ENCODE measurements at places on chromosomes 1 and 21. TPM values are rescaled to one million over a fixed set of nuclear protein-coding genes. Genes with fewer than 3 reads are reported as not detected.

- no peak overlapping the region for H3K27ac ChIP-seq
- H3K4me1 ChIP-seq, result no peaks in the 10 kb centered on the region
- no peak overlapping the region for H3K4me3 ChIP-seq
- no peaks in the 10 kb centered on the region for H3K36me3 ChIP-seq
- no peak for DNase-seq
- H3K27me3 ChIP-seq, result peaks cover 9% of the 10 kb centered on the region
Measured at GRCh38 chr21:41075656-41076055, 92.3 kb upstream of the BACE2 start.

The CHIT1 gene
- total RNA-seq, result 4.7 TPM

The DCST1 gene
- total RNA-seq, result not detected

DNA sequence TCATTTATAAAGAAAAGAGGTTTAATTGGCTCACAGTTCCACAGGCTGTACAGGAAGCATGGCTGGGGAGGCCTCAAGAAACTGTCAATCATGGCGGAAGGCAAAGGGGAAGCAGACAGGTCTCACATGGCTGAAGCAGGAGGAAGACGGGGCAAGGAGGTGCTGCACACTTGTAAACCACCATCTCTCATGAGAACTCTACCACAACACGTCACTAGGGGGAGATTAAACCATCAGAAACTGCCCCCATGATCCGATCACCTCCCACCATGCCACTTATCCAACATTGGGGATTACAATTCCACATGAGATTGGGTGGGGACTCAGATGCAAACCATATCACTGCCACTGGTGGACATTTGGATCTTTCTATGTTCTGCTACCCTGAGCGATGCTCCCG is 351.4 kb downstream of the NPHP4 start:
- H3K36me3 ChIP-seq, result peaks cover 1% of the 10 kb centered on the region
- H3K27me3 ChIP-seq, result peaks cover 13% of the 10 kb centered on the region
- H3K4me1 ChIP-seq, result no peaks in the 10 kb centered on the region
- DNase-seq, result no peak
- H3K27ac ChIP-seq, result no peak overlapping the region

GRCh38 chr1:150720703-150721102 is at the start of gene HORMAD1:
Gene HORMAD1 (minus strand): TSS chr1:150720895. CDS start chr1:150719505, 1,390 bp downstream.
- H3K4me3 ChIP-seq, result no peak within 1 kb of the TSS
- no peaks in the 10 kb centered on the region for H3K4me1 ChIP-seq
- no peak for DNase-seq
- no peaks in the 10 kb centered on the region for H3K36me3 ChIP-seq
- peaks cover 5% of the 10 kb centered on the region for H3K27me3 ChIP-seq
- no peak within 1 kb of the TSS for H3K27ac ChIP-seq

DNA sequence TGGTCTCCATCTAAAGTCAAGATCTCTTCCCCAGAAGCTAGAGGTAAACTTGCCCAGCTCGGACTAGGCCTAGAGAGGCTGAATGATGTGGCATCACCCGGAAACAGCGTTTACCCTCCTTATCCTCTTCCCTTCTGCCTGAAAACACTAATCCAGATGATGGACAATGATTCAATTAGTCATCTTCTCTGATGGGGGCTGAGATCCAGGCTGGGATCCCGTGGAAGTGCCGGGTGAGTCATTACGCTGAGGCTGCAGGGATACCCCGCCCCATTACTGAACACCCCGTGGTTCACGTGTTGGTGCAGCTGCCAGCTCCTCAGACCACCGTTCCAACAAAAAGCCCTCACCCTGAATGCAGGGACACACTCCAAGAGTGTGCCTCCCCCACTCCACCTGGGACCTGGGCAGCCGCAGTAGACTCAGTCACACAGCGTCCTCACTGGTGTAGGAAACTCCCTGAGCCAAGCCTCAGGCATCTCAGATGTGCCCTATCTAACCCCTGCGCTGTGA is 2.0 kb downstream of the S100A6 start:
- DNase-seq, result no peak
- peaks cover 67% of the 10 kb centered on the region for H3K4me1 ChIP-seq
- no peaks in the 10 kb centered on the region for H3K27me3 ChIP-seq
- H3K4me3 ChIP-seq, result peak overlapping the region; percentile 95

- H3K27ac ChIP-seq, result no peak overlapping the region
- peaks cover 54% of the 10 kb centered on the region for H3K27me3 ChIP-seq
- H3K4me3 ChIP-seq, result no peak overlapping the region
- DNase-seq, result no peak
- H3K36me3 ChIP-seq, result no peaks in the 10 kb centered on the region
- H3K4me1 ChIP-seq, result peaks cover 5% of the 10 kb centered on the region
Measured at GRCh38 chr1:162939035-162939434, 78.1 kb upstream of the CCDC190 start.

DNA sequence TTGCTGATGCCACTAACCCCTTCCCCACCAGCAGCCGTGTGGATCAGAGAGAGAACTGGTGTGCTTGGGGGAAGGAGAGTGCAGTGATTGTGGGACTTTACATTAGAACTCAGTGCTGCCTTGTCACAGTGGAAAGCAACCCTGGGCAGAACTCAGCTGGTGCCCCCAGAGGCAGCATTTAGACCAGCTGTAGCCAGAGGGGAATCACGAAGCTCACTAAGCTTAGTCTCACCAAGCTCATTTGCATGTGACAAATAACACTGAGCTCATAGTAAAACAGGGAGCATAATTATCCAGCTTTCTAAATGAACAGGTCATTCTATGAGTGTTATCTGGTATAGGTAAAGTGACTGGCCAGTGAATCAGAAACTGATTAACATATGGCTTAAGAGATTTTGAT is 9.8 kb upstream of the SMAP2 start:
- H3K27ac ChIP-seq, result peak overlapping the region; percentile 41
- DNase-seq, result peak; percentile 64

DNA sequence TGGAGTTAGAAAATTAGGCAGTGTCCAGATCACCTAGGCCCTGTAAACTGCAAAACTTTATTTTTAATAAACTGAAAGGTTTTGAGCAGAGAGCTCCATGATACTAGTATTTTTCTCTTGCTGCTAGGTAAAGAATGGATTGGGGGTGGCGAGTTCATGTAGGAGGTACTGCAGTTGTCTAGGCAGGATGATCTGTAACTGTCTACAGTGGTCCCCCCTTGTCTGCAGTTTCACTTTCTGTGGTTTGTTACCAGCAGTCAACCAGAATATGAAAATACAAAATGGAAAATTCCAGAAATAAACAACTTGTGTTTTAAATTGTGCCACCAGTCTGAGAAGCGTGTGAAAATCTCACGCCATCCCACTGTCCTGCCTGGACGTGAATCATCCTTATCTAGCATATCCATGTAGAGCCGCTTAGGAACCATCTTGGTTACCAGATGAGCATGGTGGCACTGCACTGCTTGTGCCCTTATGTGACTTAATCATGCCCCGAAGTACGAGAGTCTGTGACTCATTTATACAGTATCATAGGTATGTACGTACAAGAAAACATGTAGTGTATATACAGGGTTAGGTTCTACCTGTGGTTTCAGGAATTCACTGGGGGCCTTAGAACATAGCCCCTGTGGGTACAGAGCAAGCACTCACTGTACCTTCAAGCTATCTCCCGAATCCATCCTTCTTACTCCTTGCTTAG is 94.2 kb downstream of the AHCTF1 start:
- H3K27me3 ChIP-seq, result no peaks in the 10 kb centered on the region
- no peaks in the 10 kb centered on the region for H3K36me3 ChIP-seq
- H3K4me1 ChIP-seq, result peaks cover 11% of the 10 kb centered on the region
- no peak for DNase-seq

GRCh38 chr1:17653728-17654351 is 101.3 kb upstream of the ACTL8 start:
- no peaks in the 10 kb centered on the region for H3K4me1 ChIP-seq
- H3K27me3 ChIP-seq, result no peaks in the 10 kb centered on the region
- peak; percentile 31 for DNase-seq
- no peaks in the 10 kb centered on the region for H3K36me3 ChIP-seq
- no peak overlapping the region for H3K27ac ChIP-seq

DNA sequence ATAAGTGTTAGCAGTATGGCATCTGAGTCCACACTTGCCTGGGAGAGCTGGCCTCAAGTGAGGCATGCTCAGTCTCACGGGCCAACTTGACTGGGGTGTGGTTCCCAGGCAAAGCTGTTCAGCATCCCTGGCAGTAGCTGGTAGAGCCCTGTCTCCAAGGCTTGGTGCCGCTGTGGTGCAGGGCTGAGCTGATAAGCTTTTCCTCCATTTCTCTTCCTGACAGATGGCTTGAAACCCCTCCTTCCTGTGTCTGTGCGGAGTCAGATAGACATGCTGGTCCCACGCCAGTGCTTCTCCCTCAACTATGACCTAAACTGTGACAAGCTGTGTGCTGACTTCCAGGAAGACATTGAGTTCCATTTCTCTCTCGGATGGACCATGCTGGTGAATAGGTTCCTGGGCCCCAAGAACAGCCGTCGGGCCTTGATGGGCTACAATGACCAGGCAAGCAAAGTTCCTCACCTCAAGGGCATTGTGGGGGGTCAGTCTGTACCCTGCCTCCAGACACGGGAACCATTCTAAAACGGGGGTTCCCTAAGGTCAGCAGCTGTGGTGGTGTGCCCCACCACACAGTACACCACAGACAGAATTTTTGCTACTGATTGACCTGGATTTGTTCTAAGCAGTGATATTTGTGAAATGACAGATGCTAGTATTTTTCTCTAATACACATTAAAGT is 13.7 kb upstream of the MIIP start:
- DNase-seq, result no peak
- no peak overlapping the region for H3K27ac ChIP-seq
- H3K36me3 ChIP-seq, result peaks cover 19% of the 10 kb centered on the region
- no peaks in the 10 kb centered on the region for H3K27me3 ChIP-seq
- peaks cover 25% of the 10 kb centered on the region for H3K4me1 ChIP-seq

DNA sequence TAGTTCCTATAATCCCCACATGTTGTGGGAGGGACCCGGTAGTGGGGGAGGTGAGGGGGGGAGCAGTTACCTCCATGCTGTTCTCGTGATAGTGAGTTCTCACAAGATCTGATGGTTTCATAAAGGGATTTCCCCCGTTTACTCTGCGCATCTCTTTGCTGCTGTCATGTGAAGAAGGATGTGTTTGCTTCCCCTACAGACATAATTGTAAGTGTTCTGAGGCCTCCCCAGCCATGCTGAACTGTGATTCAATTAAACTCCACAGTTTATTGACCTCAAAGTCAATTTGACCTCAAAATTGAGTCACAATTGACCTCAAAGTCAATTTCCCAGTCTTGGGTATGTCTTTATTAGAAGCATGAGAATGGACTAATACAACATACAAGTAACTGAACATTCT is 19.7 kb downstream of the DPH5 start:
- H3K27ac ChIP-seq, result peak overlapping the region; percentile 71
- peaks cover 36% of the 10 kb centered on the region for H3K36me3 ChIP-seq
- H3K27me3 ChIP-seq, result no peaks in the 10 kb centered on the region
- peaks cover 54% of the 10 kb centered on the region for H3K4me1 ChIP-seq
- no peak for DNase-seq
- H3K4me3 ChIP-seq, result peak overlapping the region; percentile 45

- H3K36me3 ChIP-seq, result no peaks in the 10 kb centered on the region
- no peaks in the 10 kb centered on the region for H3K4me1 ChIP-seq
- no peak overlapping the region for H3K4me3 ChIP-seq
- no peak overlapping the region for H3K27ac ChIP-seq
Measured at GRCh38 chr1:67947114-67947513, 103.3 kb downstream of the DIRAS3 start.

- no peak overlapping the region for H3K4me3 ChIP-seq
- H3K27me3 ChIP-seq, result peaks cover under 1% of the 10 kb centered on the region
- DNase-seq, result no peak
- no peaks in the 10 kb centered on the region for H3K36me3 ChIP-seq
Measured at GRCh38 chr1:192584866-192585265, 9.3 kb downstream of the RGS1 start.

GRCh38 chr21:39000496-39000895 is 182.8 kb downstream of the PSMG1 start:
- H3K4me3 ChIP-seq, result peak overlapping the region; percentile 47
- H3K36me3 ChIP-seq, result no peaks in the 10 kb centered on the region
- peak overlapping the region; percentile 3 for H3K27ac ChIP-seq
- H3K27me3 ChIP-seq, result peaks cover 26% of the 10 kb centered on the region
- H3K4me1 ChIP-seq, result peaks cover 67% of the 10 kb centered on the region
- peak; percentile 70 for DNase-seq

The NFASC gene
- total RNA-seq, result 0.23 TPM

- H3K36me3 ChIP-seq, result no peaks in the 10 kb centered on the region
- no peak for DNase-seq
- no peak overlapping the region for H3K27ac ChIP-seq
- H3K4me3 ChIP-seq, result no peak overlapping the region
Measured at GRCh38 chr1:202107801-202108731, 14.7 kb upstream of the GPR37L1 start.

DNA sequence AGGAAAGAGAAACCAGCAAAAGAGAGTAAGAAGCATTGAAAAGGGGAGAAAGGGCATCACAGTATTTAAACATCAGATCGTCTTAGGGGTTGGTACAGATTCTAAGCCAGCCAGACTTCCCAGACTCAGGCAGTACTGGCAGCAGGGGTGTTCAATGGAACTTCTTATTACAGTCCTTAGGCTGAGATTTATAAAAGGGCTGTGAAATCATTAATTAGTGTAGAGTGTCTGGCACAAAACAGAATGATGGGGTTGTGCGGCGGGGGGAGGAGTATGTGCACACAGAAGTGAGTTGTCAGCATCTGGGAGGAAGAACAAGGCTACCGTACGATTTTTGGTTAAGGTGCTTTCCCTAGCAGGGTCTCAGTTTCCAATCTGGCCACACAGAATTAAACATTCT is 38.2 kb downstream of the ARHGEF11 start:
- no peak overlapping the region for H3K27ac ChIP-seq
- H3K4me3 ChIP-seq, result no peak overlapping the region
- no peaks in the 10 kb centered on the region for H3K36me3 ChIP-seq
- peaks cover 34% of the 10 kb centered on the region for H3K27me3 ChIP-seq
- no peaks in the 10 kb centered on the region for H3K4me1 ChIP-seq

The AUNIP gene
- total RNA-seq, result 9.9 TPM

DNA sequence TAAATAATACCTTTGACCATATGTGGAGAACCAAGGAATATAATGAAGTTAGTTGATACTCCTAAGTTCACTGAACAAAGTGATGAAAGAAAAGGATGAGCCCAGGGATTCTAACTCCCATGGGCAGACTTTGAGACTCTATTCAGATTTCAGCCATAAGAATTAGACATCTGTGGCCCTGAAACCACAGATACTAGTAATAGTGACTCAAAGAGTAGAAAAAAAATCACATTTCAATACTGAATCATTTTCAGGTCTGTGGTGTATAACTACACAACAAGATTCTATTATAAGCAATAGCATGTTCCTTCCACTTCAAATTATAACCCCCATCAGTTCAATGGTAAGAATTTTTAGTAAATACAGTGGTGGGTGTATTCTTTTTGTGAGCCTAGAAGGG is 16.4 kb upstream of the F13B start:
- peaks cover 26% of the 10 kb centered on the region for H3K36me3 ChIP-seq
- no peak overlapping the region for H3K27ac ChIP-seq
- H3K4me3 ChIP-seq, result no peak overlapping the region
- H3K27me3 ChIP-seq, result peaks cover 6% of the 10 kb centered on the region
- DNase-seq, result no peak

All from activated T-cell treated with anti-CD3 and anti-CD28 coated beads, Interleukin-2, amount 50 U/mL, for 72 hours (primary cell).